ENCODE measurements at places on chromosomes 5 and 9.

- no peaks in the 10 kb centered on the region for H3K36me3 ChIP-seq
- H3K4me1 ChIP-seq = peaks cover 3% of the 10 kb centered on the region
- DNase-seq = no peak
- H3K4me3 ChIP-seq = no peak overlapping the region
- no peaks in the 10 kb centered on the region for H3K27me3 ChIP-seq
Observed at GRCh38 chr5:168676501-168676900, 97.3 kb upstream of the PANK3 start.

- peak overlapping the region; percentile 98 for H3K27ac ChIP-seq
- no peaks in the 10 kb centered on the region for H3K27me3 ChIP-seq
- H3K36me3 ChIP-seq = peaks cover 48% of the 10 kb centered on the region
- peaks cover 48% of the 10 kb centered on the region for H3K4me1 ChIP-seq
Observed at GRCh38 chr5:59036274-59036961, 453.5 kb downstream of the RAB3C start.

DNA sequence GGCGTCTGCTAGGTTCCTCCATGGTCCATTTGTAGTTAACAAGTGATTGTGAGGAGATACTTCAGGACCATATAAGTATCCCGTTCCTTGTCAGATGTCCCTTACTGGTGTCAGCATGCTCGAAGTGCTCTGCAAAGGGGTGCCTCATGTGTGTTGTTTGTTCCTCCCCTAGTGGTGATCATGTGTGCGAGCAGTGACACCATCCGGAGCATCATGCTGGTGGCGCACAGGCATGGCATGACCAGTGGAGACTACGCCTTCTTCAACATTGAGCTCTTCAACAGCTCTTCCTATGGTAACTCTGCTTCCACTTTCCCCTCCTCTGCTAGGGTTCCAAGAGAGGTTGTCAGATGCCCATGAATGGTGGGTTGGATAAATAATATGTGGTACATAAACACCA lies 13.4 kb downstream of the NPR3 start:
- no peaks in the 10 kb centered on the region for H3K36me3 ChIP-seq
- no peaks in the 10 kb centered on the region for H3K4me1 ChIP-seq
- H3K4me3 ChIP-seq = no peak overlapping the region
- no peak for DNase-seq
- H3K27ac ChIP-seq = no peak overlapping the region
- peaks cover 9% of the 10 kb centered on the region for H3K27me3 ChIP-seq

GRCh38 chr5:112906637-112907036 lies 15.4 kb downstream of the REEP5 start:
- no peak overlapping the region for H3K27ac ChIP-seq
- H3K4me1 ChIP-seq = peaks cover 12% of the 10 kb centered on the region
- no peaks in the 10 kb centered on the region for H3K27me3 ChIP-seq
- DNase-seq = no peak

GRCh38 chr5:97183930-97184213 lies 825 bp upstream of the RIOK2 start:
- H3K36me3 ChIP-seq = peaks cover 20% of the 10 kb centered on the region
- H3K27ac ChIP-seq = peak overlapping the region; percentile 100
- peaks cover 9% of the 10 kb centered on the region for H3K27me3 ChIP-seq
- H3K4me3 ChIP-seq = peak overlapping the region; percentile 87

Data from T-helper 2 cell treated with Interferon-gamma antibody and Interleukin-4, amounts not matched to agents 5 μg/mL and 100 μg/mL, for 36 hours (primary cell).